ENCODE measurements at places on chromosomes 1 and 21.

GRCh38 chr1:226606311-226607267, 58.0 kb downstream of the STUM start:
- DNase-seq: no peak

DNA sequence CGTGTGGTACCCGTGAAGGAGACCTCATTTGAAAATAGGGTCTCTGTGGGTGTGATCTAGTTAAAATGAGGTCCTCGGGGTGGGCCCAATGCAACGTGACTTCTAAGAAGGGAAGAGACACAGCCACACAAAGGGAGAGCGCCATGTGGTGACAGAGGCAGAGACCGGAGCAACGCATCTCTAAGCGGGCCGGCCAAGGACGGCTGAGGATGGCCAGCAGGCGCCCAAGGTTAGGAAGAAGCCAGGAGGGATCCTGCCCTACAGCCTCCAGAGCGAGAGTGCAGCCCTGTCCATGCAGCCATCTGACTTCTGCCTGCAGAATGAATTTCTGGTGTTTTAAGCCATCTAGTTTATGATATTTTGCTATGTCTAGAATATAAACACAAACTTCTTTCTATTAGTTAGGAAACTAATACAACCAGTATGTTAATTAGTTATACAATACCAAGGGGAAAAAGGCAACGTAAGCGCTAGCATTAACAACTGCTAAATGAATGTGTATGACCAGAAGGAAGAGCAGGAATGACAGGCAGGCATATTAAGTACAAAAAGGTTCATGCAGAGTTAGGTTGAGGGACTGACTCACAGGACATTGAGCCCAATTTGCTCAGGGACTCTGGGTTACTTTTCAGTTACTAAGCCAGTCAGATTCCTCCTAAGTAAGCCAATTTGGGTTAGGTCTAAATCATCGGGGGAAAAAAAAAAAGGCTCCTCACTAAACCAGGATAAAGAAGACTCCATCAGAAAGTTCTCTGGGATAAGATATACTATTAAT, 4.1 kb downstream of the CEP104 start:
- DNase-seq: no peak

- DNase-seq: no peak
These were observed 2.0 kb downstream of the PYCR2 start for GRCh38 chr1:225921734-225922709.

GRCh38 chr21:42144679-42145568, 73.8 kb downstream of the UMODL1 start:
- DNase-seq: no peak

- peak; percentile 24 for DNase-seq
These were observed 43.2 kb downstream of the LRRC71 start for GRCh38 chr1:156963621-156964020.

- no peak for DNase-seq
These were observed 311.0 kb downstream of the KCNH1 start for GRCh38 chr1:210822932-210823331.

GRCh38 chr1:27603309-27603680, 649 bp downstream of the AHDC1 start:
- DNase-seq: no peak

- no peak for DNase-seq
These were observed 10.1 kb upstream of the GSTM3 start for GRCh38 chr1:109750920-109751319.

DNA sequence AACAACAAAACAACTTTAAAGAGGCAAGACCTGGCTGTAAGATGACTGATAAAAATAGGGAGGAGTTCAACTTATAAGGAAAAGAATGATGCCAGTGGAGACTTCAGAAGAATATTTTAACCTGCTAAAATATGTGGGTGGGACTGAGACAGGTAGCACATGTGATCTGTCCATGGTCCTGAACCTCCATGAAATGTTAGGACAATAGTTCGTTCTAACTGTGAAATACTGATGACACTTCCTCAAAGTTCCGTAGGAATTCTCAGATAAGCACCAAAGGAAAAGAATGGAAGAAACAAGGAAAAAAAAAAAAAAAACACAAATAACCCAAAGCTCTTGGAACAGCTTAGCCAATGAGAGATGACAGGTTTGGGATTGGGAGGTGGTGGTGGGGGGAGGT, 44.7 kb downstream of the CDC42BPA start:
- DNase-seq: peak; percentile 46

- no peak for DNase-seq
These were observed 7.5 kb upstream of the SPRR4 start for GRCh38 chr1:152962876-152963415.

GRCh38 chr1:151444783-151445177, 14.5 kb downstream of the POGZ start:
- DNase-seq: no peak

DNA sequence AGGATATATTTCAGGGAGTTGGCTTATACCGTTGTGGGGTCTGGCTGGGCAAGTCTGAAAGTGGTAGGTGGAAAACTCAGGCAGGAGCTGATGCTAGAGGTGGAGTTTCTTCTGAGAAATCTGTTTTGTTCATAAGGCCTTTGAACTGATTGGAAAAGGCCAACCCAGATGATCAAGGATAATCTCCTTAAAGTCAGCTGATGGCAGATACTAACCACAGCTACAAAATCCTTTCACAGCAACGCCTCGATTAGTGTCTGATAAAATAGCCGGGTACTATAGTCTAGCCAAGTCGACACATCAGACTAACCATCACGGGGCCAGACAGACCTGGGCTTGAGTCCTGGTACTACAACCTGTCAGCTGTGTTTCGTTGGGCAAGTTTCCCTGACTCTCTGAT, 21.4 kb downstream of the OPRD1 start:
- DNase-seq: no peak

DNA sequence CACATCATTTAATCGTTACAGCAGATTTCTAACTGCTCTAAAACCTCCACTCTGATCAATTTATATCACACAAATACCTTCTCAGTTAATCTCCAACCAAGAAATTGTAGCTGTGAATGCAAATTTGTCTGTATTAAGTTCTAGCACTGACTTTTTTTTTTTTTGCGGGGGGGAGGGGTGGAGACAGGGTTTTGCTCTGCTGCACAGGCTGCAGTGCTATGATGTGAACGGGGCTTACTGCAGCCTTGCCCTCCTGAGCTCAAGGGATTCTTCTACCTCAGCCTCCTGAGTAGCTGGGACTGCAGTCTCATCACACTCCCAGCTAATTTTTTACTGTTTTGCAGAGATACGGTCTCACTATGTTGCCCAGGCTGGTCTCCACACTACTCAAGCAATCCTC, 163.6 kb downstream of the RERE start:
- no peak for DNase-seq

DNA sequence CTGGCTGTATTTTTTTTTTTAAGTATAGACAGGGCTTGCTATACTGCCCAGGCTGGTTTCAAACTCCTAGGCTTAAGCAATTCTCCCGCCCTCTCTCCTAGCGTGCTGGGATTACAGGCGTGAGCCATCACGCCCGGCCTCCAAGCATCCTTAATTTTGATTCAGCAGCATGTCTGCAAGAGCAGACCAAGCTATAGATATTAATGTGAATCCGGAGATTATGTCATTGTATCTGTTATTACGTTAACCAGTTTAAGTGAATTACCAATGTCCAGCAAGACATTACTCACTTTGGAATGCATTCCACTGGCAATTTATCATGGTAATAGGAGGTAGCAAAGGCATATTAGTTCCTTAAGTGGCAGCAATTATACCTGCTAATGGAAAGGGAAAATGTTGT, 179.7 kb downstream of the CHRM3 start:
- no peak for DNase-seq

DNA sequence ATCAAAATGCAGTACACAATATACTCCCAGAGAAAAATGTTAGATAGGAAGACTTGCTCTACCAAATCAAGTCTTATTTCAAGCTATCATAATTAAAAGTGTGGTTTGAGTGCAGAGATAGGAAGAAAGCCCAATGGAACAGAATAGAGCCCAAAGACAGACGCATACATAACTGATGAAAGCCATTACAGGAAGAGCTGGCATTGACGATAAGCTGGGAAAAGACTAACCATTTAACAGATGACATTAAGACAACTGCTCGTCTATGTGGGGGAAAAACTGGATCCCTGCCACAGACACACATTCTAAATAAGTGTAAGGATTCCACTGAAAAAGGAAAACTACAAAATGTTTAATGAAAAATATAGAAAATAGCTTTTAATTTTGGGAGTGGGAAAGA, 85.5 kb downstream of the NGF start:
- no peak for DNase-seq

GRCh38 chr21:35737899-35738346, 322.4 kb downstream of the SETD4 start:
- no peak for DNase-seq

DNA sequence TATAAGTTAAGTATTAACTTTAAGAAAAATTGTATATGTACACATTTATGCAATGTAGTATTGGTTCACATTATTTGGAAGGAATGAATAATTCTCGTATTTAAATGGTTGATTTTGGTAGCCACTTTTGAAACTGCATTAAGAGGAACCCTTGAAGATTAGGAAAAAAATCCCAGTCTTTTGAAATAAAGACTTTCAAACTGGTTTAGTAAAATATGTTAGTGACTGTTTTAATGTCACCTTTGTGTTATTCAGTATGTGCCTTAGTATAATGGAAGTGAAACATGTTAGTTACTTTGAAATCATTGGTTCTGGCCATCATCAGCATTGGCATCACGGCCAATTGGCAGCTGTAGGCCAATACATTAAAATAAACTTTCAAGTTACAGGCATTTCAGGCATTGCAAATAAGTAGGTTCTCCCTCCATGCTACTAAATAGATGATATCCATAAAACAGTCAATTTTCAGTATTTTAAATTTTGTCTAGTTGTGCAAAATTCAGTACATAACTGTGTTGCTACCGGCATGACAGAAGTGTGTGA, 4.4 kb downstream of the MIER1 start:
- no peak for DNase-seq

DNA sequence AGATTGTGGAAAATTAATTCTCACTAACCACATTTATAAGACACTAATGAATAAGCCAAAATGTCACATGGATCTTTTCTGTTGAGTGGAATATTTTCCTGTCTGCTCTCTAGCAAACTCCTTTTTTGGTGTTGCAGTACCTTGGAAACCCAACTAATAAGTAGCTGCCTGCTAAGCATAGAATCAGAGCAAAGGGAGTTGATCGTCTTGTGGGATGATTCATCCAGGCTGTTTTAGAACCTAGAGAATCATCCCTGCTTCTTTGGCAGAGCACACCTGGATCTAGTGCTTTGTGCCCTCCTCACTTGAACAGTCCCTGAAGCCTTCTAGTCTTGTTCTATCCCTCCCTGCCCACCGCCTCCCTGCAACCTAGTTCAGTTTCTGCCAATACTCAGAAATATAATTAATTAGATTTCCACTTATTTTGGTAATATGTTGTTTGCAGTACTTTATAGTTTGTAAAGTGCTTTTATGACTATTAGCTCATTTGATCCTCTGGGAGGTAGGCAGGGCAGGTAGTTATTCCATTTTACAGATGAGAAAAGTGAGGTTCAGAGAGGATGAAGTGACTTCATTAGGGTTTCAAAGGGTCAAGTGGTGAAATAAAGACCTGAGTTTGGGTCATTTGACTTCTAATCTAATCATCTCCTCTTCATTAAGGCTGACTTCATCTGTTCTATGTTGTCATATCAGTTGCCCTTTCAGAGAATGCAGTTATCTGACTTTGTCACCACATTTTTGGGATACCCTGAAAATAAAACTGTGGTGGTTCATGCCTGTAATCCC, 2.5 kb downstream of the AGO4 start:
- DNase-seq: no peak

- no peak for DNase-seq
These were observed 846 bp upstream of the PER3 start for GRCh38 chr1:7783178-7783711.

DNA sequence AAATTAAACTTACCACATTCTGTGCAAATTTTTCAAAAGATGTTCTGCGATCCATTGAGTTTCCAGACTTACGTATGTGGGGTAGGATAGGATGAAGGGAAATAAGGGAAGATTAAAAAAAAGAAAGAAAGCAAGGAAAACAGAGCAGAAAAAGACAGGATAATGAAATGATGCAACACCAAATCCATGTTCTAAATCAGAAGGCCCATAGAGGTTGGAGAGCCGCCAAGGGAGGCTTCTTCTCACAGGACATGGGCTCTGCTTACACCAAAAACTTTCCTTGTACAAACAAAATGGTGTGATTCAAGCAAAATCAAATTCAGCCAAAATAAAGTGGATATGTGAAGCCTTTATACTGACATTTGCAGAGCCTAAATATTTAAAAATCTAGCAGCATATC, 189.5 kb upstream of the GREM2 start:
- DNase-seq: no peak

GRCh38 chr1:162347281-162347680, 29.4 kb downstream of the SPATA46 start:
- no peak for DNase-seq

DNA sequence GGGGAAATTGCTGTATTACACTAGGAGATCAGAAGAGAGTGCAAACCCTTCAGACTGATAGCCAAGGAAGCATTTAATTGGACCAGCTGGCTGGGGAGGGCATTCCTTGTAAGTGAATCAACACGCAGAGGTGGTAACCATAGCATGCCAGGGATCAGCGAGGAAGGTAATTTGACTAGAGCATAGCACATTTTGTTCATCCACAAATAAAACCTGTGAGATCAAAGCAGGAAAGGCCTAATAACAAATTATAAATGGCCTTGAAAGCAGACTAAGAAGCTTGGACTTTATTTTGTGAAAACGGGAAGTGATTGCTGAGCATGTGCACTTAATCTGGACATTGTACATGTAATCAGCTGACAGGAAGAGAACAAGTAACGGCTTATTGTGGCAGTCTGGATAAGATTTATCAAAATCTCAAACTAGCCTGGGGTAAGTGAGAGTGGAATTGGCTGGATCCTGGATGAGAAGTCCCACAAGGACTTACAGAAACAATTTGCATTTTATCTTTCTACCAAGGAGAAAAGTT, 11.7 kb upstream of the CD55 start:
- DNase-seq: no peak
